Activated CD4-positive, CD25-positive, alpha-beta regulatory T cell treated with anti-CD3 and anti-CD28 coated beads, Interleukin-2, amount 50 U/mL, for 72 hours (primary cell): ENCODE measurements at places on chromosomes 2 and 18.
A peak's percentile ranks its signal among the peaks of the same experiment; 100 is the strongest.

GRCh38 chr18:49247781-49248180 lies 212.7 kb downstream of the DYM start:
- no peak for DNase-seq

- peak; percentile 98 for DNase-seq
Observed at GRCh38 chr2:43127208-43127940, 99.0 kb downstream of the ZFP36L2 start.

- DNase-seq: no peak
Observed at GRCh38 chr2:176583607-176584006, 314.4 kb downstream of the MTX2 start.

DNA sequence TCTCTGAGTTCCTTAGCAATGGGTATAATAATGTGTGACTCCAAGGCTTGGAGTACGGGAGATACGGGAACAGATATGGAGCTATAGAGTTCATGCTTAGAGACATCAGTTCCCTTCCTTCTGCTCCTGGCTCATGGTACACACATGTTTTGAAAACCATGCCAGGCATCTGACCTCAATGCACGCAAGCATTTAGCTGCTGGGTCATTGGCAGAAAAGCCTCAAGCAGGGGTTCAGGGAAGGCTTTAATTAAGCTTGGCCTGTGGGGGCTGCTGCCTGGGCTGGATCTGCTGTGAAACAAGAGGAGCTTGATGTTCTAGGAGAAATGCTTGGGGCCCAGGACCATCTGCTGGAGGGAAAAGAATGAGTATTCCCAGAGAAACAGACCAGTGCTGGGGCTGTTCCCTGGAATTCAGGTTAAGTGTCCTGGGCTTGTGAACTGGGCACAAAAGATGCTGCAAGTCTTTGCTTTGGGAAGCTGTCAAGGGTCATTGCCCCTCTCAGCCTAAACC lies 3.2 kb downstream of the ALLC start:
- no peak for DNase-seq

GRCh38 chr2:170509452-170510193 lies 205.5 kb upstream of the SP5 start:
- no peak for DNase-seq

DNA sequence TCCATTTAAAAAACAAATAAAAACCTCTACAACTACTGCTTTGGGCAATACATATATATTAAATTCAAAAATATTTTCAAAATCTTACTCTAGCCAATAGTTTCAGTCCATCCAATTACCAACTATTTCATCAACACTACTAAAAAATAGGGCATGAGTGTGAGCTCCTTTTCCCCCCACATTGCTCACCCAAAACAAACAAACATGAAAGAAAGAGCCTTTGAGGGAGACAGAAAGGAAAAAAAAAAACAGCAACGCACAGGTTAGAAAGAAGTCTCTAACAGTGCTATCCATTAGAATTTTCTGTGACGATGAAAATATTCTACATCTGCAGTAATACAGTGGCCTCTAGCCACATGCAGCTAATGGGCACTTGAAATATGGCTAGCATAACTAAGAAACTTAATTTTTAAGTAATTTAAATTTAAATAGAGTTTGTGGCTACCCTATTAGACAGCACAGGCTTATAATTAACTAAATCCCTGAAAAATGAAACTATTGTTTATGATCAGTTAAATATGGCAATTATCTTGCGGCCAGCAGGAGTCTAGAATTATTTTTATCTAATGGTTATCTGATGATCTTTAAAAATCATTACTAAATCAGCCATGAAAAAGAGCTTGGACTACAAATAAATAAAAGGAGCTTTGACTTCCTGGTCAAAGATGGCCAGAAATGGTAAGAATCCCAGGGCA lies 59.2 kb downstream of the RBMS1 start:
- DNase-seq: no peak

DNA sequence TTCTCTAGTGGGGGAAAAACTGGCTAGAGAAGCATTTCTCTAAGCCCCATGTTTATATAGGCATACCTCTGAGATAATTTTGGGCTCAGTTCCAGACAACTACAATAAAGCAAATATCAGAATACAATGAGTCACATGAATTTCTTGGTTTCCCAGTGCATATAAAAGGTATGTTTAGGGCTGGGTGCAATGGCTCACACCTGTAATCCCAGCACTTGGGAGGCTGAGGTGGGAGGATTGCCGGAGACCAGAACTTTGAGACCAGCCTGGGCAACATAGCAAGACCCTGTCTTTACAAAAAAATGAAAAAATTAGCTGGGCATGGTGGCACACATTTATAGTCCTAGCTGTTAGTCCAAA lies 22.2 kb downstream of the TSN start:
- no peak for DNase-seq

GRCh38 chr2:104487366-104487765 lies 366.5 kb upstream of the POU3F3 start:
- no peak for DNase-seq

GRCh38 chr2:53727921-53728320 lies 39.7 kb upstream of the CHAC2 start:
- no peak for DNase-seq

- DNase-seq: no peak
Observed at GRCh38 chr2:105121434-105121833, 83.6 kb downstream of the MRPS9 start.

- DNase-seq: no peak
Observed at GRCh38 chr18:68940754-68941153, 142.9 kb downstream of the CCDC102B start.

DNA sequence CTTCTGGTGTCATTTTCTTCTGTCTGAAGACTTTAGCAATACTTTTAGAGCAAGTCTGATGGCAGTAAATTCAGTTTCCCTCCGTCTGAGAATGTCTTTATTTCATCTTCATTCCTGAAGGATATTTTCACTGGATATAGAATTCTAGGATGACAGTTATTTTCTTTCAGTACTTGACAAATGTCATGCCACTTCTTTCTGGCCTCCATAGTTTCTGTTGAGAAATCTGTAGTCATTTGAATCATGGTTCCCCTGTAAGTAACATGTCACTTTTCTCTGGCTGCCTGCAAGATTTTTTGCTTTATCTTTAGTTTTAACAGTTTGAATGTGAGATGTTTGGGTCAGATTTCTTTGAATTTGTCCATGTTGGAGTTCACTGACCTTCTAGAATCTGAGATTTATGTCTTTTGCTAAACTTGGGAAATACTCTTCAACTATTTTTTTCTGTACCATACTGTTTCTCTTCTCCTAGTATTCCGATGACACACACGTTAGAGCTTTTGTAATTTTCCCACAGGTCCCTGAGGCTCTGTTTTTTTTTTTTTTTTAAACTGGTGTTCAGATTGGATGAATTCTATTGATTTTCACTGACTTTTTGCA lies 30.2 kb downstream of the RMND5A start:
- no peak for DNase-seq

- DNase-seq: no peak
Observed at GRCh38 chr18:37484983-37485834, 80.4 kb downstream of the CELF4 start.

DNA sequence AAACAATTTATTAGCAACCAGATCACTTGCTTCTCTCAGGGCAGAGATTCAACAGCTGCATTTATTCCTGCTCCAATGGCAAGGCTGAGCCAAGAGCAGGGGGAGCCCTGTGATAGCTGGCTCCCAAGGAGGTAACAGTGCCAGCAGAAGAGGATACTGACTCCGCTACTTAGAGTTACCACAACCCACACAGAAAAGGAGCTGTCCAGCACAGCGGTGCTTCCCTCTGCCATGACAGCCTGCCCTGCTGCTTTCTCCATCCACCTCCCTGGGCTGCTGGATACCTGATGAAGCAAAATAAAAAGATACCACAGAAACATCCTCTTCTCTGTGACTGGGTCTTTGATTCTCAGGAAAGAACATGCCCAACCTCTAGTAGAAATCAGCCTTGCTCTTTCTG lies 467.2 kb downstream of the LRRTM4 start:
- DNase-seq: no peak

DNA sequence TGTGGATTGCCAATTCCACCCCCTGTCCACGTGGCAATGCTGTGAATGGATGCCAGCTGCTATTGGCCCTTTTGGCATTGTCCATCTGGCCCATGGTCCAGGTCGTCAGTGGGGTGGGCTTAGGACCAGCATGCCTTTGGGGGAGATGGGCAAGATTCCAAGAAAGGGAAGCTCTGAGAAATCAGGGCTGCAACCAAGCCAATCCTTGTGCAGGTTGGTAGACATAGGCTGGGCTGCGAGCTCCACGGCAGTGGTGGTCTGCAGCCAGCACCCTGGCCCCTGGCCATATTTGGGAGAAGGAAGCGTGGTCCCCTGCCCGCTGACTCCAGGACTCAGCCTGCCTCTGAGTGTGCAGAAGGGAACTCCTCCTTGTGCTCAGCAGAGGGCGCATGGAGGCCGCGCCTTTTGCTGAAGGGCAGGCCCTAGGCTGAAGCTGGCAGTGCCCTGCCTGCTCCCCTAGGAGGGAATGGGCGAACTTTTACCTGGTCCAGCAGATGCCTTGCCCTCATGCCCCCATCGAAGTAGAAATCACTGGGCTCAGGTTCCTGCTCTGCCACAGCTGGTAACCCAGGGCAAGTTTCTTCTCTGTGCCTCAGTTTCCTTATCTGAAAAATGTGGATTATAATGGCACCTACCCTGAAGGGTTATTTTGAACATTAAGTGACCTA lies 5.4 kb downstream of the SPR start:
- DNase-seq: peak; percentile 49

- DNase-seq: no peak
Observed at GRCh38 chr2:141513853-141514252, 617.0 kb downstream of the LRP1B start.

GRCh38 chr18:42641996-42642395 lies 473.5 kb downstream of the RIT2 start:
- no peak for DNase-seq

DNA sequence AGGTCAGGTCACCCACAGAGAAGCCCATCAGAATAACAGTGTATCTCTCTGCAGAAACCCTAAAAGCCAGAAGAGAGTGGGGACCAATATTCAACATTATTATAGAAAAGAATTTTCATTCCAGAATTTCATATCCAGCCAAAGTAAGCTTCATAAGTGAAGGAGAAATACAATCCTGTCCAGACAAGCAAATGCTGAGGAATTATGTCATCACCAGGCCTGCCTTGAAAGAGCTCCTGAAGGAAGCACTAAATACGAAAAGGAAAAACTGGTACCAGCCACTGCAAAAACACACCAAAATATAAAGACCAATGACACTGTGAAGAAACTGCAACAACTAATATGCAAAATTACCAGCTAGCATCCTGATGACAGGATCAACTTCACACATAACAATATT lies 260.0 kb upstream of the KYNU start:
- DNase-seq: no peak

GRCh38 chr2:80057956-80058355 lies 246.6 kb downstream of the LRRTM1 start:
- DNase-seq: no peak

- DNase-seq: no peak
Observed at GRCh38 chr2:24832931-24833701, 39.9 kb downstream of the CENPO start.

GRCh38 chr2:220215785-220216184 lies 588.4 kb downstream of the SLC4A3 start:
- DNase-seq: no peak

DNA sequence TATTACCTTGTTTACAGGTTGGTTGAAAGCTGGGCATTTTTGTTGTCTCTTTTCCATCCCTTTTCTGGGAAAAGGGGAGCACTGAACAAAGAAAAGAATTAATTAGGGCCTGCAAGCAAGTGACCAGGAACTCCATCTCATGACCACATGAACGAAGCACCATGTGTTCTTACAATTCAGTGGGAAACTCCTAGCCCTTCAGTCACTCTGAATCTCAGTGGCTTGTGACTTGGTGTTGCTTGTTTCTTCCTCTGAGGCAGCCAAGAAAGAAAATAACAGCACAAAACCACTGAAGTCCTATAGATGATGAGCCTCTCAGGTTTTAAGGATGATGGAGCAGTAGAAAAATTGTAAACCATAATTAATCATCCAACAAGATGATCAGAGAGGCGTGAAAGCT lies 129.1 kb upstream of the CAB39 start:
- DNase-seq: no peak

DNA sequence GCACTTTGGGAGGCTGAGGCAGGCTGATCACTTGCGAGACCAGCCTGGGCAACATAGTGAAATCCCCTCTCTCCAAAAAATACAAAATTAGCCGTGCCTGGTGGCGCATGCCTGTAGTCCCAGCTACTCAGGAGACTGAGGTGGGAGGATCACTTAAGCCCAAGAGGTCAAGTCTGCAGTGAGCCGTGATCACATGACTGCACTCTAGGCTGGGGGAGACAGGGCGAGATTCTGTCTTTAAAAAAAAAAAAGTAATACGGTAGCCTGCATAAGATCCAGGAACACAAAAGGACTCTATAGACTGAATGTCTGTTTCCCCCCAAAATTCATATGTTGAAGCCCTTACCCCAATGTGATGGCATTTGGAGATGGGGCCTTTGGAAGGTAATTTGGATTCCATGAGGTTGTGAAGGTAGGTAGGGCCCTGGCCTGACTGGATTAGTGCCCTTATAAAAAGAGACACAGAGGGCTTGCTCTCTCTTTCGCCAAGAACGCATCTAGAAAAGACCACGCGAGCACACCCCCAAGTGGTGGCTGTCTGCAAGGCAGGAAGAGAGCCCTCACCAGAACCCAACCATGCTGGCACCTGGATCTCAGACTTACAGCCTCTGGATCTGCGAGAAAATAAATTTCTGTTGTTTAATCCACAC lies 17.0 kb downstream of the MBOAT2 start:
- DNase-seq: no peak

DNA sequence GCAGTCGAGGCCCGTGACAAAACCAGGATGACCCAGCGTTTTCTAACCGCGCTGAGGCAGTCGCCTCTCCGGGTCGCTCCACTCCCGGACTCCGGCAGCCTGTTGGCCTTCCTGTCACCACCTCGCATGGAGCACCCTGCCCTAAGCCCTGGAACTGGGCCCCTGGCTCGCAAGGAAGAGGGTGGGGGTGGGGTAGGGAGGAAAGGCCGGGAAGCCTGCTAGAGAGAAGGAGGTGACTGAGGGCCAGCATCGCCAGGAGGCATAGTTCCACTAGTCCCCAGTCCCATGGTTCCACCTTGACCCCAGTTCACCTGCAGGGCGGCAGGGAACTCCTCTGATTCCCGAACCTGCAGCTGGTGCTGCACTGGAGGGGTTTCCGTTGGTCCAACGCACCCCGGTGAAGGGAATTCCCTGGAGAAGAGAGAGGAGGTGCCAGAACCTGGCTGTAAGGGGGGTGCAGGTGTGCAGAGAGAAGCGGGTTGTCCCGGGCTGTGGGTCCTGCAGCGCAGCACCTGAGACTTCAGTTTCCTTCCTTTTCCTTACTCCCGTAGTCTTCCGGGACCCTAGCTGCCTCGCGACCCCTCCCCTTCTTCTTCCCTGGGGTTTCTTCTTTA lies 11.8 kb upstream of the EN1 start:
- DNase-seq: no peak

GRCh38 chr18:70454704-70455322 lies 166.0 kb downstream of the SOCS6 start:
- DNase-seq: no peak

GRCh38 chr2:123209202-123209601 lies 815.9 kb upstream of the CNTNAP5 start:
- DNase-seq: no peak

- DNase-seq: no peak
Observed at GRCh38 chr2:177783835-177784744, 288.5 kb downstream of the PDE11A start.

GRCh38 chr2:209973328-209973727 lies 29.1 kb upstream of the RPE start:
- no peak for DNase-seq

- DNase-seq: no peak
Observed at GRCh38 chr2:25375371-25375988, 33.8 kb upstream of the DNMT3A start.
